ENCODE measurements at places on chromosomes 1 and 21. TPM values are rescaled to one million over a fixed set of nuclear protein-coding genes. Genes with fewer than 3 reads are reported as not detected.
A peak's percentile ranks its signal among the peaks of the same experiment; 100 is the strongest.

- no peak for DNase-seq
Observed at GRCh38 chr1:71039661-71040262, 7.9 kb downstream of the PTGER3 start.

- DNase-seq, result peak; percentile 48
Observed at GRCh38 chr1:183272390-183272848, 86.4 kb downstream of the LAMC2 start.

- DNase-seq, result peak; percentile 74
Observed at GRCh38 chr1:60978421-60979357, 103.7 kb upstream of the NFIA start.

- peak; percentile 93 for DNase-seq
Observed at GRCh38 chr1:54950369-54951163, 29.9 kb upstream of the TMEM61 start.

GRCh38 chr1:98557895-98558294 lies 103.6 kb upstream of the SNX7 start:
- DNase-seq, result peak; percentile 29

GRCh38 chr21:43312751-43313169 lies 114.2 kb downstream of the SIK1 start:
- DNase-seq, result no peak

- no peak for DNase-seq
Observed at GRCh38 chr1:56570924-56571372, 8.4 kb downstream of the PLPP3 start.

DNA sequence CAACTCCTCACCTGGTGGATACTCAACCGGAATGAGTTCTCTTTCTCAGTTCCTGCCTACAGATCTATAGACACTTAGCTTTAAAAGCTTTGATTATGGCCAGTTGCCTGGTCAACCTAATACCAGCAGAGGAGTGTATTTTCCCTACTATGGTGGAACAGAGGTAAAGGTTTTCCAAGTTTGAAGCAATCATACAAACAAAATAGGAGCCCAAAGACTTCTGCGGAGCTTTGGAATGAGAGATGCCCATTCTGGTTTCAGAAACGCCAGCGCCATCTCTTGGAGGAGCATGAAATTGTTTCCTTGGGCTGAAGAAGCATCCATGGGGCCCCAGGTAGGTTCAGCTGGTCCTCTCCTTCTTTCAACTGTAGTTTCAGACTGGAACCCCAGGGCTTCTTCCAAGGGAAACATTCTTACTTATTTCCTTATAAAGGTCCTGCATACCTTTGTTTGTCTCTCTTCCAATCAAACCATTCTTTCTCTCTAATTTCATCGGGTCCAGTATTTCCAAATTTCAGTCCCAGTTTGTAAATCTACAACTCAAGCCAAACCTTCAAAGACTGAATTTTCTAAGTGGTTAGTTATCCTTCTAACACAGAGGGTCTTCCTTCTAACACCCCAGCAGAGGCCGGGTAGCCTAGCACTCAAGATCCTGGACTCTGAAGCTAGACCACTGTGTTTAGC lies 95.9 kb downstream of the KCNJ15 start:
- peak; percentile 80 for DNase-seq

GRCh38 chr1:110155878-110156522 lies 5.7 kb downstream of the SLC6A17 start:
- peak; percentile 90 for DNase-seq

DNA sequence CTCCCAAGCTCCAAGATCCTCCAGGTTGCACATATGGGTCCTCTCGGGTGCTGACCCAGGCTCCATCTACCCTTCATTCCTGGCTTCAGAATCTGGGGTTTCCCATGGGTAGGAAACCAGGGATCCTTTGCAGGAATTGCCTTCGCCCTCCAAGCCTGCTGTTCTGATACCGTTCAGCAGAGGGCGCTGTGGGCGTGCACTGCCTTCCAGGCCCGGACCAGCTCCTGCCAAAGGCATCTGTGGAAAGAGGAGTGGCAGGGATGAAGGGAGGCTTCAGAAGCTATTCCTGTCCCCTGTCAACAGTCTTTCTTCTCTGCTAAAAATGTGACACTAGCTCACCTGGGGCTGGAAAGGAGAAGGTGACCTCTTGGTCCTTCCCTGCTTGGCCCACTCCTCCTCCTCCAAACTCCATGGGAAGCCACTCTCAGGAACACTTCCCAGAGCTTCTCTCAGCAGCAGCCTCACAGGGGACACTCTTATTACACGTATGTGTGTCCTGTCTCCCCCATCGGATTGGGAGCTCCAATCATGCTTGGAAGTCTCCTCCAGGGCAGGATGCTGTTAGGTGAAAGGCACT lies 71.2 kb downstream of the VWA5B1 start:
- DNase-seq, result peak; percentile 64

DNA sequence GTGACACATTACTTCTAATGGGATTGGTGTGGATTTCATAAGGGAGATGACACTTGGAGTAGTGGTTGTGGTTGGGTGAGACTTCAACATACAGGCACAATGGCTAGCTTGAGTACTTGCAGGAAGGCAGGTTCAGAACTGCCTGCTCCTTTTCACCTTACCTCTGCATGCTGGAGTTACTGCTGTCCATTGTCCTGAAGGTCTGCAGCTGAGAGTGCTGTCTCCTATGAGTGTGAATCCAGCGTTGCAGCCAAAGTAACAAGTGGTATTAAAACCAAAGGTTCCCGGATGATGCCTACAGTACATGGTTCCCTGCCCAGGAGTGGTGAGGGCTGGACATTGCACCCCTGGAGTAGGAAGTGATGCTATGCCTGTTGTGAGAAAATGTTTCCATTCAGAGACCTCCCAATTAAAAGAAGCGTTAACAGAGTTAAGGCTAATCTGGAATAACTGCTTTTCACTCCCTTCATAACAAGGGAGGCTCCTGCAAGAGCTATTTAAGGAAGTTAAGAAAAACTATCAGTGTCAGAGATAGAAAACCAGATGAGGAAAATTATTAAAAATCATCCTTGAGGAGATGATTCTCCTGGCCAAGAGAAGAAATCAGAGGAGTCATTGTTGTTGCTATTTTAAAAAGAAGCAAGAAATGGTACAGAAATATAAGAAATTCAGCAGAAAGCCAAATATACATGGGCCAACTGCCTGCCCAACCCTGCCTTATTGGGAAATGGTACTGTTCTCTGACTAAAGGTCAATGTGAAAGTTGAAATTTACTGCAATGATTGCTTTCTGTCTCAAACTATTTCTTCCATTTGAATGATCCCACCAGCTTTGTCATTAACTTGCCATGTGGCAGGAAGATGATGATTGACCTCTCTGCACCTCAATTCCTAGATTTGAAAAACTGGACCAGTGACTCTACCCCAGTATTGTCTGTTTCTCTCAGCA lies 9.8 kb upstream of the F5 start:
- peak; percentile 62 for DNase-seq

DNA sequence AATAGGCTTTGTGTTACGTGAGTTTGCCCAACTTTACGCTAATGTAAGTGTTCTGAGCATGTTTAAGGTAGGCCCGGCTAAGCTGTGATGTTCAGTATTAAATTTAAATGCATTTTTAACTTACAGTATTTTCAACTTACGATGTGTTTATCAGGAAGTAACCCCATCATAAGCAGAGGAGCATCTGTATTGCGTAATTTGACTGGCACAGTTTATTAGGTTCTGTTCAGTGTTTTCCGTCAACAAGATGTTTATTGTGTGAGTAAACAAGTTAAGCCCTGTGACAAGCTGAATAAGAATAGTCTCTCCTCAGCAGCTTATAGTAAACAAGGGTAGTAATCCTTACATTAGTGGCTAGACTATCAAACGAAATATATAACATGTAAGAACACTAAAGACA lies 27.2 kb upstream of the SHISA4 start:
- no peak for DNase-seq

DNA sequence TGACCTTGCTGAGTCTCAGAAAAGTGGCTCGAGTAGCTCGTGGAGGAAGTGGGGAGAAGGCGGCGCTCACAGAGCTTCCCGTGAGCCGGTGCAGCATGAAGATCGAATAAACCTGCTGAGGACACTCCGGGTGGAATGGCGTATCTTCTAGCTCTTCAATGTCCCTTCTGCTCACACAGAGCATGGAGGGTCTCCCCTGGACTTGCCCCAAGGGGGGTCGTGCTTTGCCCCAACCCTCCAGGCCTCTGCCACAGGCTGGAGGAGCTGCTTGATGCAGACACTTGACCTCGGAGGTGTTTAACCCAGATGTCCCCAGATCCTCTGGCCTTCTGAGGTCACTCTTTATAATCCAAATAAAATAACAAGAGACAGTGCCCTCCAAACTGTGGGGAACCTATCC lies 2.2 kb upstream of the KRTAP10-12 start:
- DNase-seq, result no peak

DNA sequence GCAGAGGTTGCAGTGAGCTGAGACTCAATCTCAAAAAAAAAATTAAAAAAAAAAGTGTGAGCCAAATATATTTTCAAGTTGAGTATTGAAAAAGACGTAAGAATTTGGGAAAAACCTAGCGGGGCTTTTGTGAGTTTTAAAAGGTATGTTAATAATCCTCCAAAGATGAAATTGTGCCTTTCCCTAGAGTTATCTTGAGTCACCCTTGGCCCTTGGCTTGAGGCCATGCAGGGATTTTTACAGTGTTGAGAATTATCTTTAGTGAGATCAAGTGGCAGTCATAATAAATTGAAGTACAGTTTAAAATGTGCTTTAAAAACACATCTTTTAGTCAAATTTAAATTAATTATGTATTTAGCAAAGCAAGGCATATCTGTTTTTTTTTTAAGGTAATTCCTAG lies 32.7 kb downstream of the PPP2R5A start:
- no peak for DNase-seq

- no peak for DNase-seq
Observed at GRCh38 chr1:6419397-6419803, 319 bp downstream of the HES2 start.

- DNase-seq, result no peak
Observed at GRCh38 chr1:162080472-162081015, 11.1 kb downstream of the NOS1AP start.

- no peak for DNase-seq
Observed at GRCh38 chr1:43620956-43621355, 29.0 kb upstream of the KDM4A start.

- DNase-seq, result no peak
Observed at GRCh38 chr1:240423246-240423924, 188.6 kb downstream of the GREM2 start.

DNA sequence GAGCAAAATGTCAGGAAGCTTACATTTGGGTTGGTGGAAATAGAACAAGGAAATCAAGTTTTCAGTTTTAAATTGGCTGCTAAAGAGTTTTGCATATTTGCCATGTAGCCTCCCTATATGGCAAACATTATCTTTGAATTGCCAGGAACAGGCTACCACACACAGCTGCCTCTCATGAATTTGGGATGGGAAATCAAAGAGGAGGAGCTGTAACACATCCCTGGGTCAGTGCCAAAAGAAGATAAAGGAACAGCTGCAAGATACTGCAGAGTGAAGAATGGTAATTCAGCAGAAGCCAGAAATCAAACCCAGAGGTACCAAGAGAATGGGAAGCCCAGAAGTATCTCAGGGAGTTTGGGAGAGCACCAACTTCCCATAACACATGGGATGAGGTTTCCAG lies 18.6 kb upstream of the RASAL2 start:
- peak; percentile 77 for DNase-seq

DNA sequence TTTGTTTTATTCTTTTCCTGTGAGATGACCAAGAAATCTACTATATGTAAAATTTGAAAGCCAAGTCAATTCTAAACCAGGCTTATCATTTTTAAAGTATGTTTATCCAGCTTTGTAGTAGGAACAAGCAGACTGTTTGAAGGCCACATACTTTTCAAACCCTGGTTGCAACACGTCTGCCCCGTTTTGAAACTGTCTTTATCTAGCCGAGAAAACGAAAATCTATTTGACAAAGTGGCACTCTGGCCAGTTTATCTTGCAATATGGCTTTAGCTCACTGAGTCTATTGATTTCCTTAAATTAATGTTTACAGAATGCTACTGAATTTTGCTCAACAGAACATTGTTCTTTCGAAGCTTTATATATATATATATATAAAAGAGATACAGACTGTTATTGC lies 39.7 kb downstream of the PROX1 start:
- DNase-seq, result no peak

DNA sequence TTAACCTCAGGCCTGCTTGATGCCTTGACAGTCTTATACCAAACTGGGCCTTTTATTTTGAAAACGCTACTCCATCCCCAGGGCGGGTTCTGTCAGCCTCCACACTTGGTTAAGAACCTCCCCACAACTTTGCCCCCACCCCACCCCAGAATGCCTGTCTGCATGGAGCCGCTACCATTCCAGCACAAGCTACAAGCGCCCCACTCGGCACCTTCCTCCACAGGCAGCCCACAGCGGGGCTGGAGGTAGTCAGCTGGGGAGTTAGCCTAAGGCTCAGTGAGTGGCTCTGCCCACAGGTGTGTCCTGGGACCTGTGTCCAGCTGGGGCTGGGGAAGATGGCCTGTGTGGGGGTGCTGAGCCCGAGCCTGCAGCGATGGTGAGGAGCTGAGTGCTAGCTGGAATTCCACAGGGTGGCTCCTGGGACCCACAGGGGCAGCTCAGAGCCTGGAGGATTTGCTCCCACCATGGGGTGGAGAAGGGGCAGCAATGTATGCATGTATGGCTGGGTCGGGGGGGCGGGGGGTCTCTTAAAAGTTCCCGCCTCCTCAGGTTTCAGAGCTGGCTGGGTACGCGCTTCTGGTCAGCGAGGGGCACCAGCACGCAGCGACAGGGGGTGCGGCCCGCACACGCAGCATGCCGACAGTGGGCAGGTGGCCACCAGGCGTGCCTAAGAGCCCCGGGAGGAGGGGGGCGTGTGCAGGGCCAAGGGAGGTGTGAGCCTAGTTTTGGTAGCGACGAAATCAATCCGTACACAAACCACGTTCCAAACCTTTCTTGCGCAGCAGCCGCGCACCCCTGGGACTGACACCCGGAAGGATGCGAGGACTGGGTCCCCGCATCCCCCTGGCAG lies 917 bp downstream of the ETNK2 start:
- DNase-seq, result no peak

DNA sequence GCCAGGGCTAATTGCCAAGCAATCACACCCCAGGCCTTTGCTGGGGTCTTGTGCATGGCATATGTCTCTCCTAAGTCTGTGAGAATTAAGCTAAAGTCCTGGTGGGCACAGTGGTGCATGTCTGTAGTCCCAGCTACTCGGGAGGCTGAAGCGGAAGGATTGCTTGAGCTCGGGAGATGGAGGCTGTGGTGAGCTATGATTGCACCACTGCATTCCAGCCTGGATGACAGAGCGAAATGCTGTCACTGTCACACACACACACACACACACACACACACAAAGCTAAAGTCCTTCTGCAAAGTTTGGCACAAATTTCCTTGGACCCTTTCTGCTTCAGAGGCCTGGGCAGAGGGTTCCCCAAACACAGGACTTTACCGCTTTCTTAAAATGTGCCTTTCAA lies 31.3 kb upstream of the DNAJC11 start:
- no peak for DNase-seq

- no peak for DNase-seq
Observed at GRCh38 chr1:118861216-118861615, 126.9 kb downstream of the TBX15 start.

- no peak for DNase-seq
Observed at GRCh38 chr1:61352845-61353435, 270.6 kb downstream of the NFIA start.

- DNase-seq, result no peak
Observed at GRCh38 chr21:45994086-45994661, 12.6 kb downstream of the COL6A1 start.

GRCh38 chr1:243230914-243231313 lies 24.2 kb downstream of the CEP170 start:
- peak; percentile 28 for DNase-seq

APH1A gene
- 35.5 TPM for polyA plus RNA-seq

LRRIQ3 gene
- 2.1 TPM for polyA plus RNA-seq

PLA2G2F gene
- not detected for polyA plus RNA-seq

RNU1-3 gene
- not detected for polyA plus RNA-seq

DCST1 gene
- polyA plus RNA-seq, result 0.57 TPM

YBX1 gene
- 327 TPM for polyA plus RNA-seq

BRINP3 gene
- 5.0 TPM for polyA plus RNA-seq

Data from cardiac muscle cell (in vitro differentiated cells and primary cell).